ENCODE measurements at places on chromosomes 4 and X.

GRCh38 chrX:4238916-4239315, 525.5 kb upstream of the PRKX start:
- DNase-seq, result no peak

DNA sequence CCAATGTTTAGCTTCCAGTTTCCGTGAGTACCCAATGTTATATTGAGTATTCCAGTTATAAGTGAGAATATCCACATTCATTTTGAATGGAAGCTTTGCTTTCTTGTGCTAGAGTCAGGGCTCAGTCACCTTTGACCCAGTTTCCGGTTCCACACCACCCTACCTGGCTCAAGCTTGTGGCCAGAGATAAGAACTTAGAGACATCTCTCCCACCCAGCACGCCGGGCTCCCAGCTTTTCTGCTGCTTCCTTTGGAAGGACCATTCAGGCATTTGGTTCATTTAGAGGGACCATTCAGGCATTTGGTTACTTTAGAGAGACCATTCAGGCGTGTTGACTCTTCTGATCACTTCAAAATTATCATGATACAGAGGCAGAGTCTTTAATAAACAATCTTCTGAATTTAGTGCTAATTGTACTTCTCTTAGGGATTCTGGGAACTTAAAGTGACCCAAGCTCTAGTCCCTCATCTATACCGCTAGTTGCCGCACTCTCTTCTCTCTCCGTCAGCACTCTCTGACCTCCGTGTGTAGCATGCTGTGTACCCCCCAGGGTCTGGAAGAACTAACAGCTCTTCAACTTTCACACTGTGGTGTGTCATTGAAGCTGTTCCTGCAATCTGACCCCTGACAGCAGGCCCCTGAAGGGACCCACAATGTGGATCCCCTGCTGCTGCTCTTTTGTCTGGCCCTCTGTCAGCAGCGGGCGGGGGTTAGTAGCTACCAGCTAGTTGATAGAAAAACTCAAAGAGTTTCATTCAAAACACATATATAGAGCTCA, 943.1 kb downstream of the ARAP2 start:
- DNase-seq, result no peak

GRCh38 chr4:182233310-182234090, 9.7 kb upstream of the TENM3 start:
- DNase-seq, result no peak

DNA sequence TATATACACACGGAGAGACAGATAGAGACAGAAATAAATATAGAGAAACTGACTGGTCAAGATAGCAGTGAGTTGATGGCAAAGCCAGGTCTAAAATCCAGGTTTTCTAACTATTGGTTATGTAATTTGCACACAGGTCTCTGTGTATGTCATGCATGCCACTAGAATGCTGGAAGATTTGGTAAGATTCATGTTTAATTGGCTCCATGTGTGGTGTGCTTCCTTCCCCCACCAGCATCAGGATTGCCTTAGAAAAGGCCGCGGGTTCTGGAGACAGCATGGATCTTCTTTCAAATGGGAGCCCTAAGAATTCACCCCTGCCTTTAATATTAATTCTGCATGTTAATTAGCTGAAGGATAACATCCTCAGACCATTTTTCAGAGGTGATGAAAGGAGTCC, 31.3 kb downstream of the HAND2 start:
- DNase-seq, result no peak

DNA sequence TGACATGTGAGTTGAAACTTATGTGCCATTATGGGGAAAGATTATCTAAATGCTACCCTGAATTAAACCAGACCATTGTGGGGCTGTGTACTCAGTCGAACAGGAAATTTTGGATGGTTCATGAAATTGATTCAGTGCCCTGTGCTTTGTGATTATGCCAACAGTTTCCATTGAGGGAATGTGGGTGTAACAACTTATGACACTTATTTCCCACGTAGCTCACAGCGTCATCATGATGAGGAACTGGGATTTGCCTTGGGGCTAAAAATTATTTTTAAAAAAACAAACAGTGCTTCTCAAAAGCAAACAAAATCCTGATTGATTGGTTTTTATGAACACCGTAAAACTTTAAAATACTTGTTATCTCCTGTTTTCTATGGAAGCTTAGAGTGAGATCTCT, 8.3 kb upstream of the CLTRN start:
- no peak for DNase-seq

Data from tibial artery (tissue), 4 donors.